ENCODE measurements at places on chromosomes 11 and 22.

DNA sequence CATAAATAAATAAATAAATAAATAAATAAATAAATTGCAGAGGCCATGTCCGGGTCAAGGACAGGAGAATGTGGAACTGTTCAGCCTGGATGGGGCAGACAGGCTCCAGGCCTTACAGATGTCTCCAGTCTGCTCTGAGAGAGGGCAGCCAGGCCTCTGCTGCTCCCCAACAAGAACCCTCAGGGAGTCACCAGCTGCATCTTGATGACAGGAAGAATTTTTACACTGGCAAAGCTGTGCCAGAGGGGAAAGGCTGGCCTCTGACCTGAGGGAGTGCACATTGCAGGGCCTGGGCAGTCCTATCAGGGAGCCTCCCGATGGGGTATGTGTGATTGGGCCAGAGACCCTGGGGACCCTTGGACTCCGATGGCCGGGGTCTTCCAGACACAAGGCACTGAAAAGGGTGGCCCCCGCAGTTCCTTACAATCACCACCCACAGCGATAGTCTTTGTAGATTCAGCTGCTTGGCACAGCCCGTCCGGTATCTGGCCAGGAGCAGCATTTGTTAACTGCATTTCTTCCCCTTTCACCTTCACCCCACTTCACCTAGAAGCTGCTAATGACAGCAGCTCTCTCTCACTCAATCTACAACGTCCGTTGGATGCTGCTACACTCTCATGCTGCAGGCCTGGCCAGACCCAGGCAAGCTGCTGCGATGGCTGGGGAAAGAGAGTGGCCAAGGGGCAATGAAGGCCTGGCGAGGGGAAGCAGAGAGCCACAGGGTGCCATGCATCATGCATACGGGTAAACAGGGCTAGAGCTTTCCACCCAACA is 8.1 kb downstream of the MOGAT2 start:
- no peak for DNase-seq

GRCh38 chr11:19766206-19766605 is 53.6 kb downstream of the NAV2 start:
- no peak for DNase-seq

- no peak for DNase-seq
Measured at GRCh38 chr22:26891429-26891828, 234.0 kb downstream of the MIAT start.

DNA sequence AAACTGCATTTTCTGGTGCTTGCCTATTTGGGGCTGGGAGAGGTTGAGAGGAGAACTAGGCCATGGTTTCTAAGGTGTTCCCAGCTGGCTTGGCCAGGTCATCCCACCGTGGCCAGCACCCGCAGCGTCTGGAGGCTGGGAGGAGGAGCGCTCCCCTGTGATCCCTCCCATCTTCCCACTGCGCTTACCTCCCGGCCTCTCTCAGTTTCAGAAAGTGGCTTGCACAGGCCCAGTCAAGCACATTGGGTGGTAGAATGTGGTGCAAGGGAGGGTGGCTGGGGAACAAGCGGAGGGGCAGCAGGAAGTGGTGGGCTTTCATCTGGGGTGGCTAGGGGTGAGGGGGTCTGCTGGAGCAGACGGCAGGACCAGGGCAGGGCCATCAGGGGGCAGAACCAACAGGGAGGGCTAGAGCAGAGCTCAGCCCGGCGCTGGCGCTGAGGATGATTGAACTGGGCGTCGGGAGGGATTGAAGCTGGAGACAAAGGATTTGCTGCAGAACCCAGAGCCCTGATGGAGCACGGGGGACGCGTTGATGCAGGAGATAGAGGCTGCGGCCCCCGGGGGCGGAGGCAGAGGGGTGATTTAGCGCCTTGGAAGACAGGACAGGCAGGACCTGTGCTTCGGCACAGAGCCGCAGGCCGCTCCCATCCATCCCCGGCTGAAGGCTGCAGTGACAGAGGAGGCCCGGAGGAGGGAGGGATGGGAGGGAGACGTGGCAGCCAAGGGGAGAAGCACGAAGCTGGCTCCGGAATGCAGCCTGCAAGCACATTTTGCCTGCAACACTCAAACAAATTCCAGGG is 76.0 kb downstream of the TRIM29 start:
- DNase-seq, result no peak

- DNase-seq, result no peak
Measured at GRCh38 chr11:114082767-114083181, 23.3 kb downstream of the ZBTB16 start.

- DNase-seq, result no peak
Measured at GRCh38 chr11:116605543-116606459, 167.0 kb downstream of the BUD13 start.

- no peak for DNase-seq
Measured at GRCh38 chr22:39958949-39959639, 1.1 kb upstream of the TMA7B start.

DNA sequence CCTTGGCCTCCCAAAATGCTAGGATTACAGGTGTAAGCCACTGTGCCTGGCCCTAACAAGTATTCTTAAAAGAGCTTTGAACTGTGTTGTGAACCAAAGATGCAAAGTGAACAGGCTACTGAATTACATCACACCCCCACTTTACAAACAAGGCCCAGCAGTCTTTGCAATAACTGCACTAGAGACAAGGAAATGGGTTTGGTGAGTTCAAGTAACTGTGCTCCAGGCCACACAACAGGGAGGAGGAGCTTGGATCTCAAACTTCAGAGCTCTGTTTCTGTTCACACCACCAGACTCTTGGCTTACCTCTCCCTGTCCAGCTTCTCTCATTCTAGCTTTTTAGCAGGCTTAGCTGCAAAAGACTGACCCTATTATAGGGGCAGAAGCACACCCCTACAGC is 30.4 kb upstream of the RASL10A start:
- no peak for DNase-seq

GRCh38 chr11:12234221-12234620 is 123.8 kb downstream of the MICAL2 start:
- no peak for DNase-seq

GRCh38 chr11:132033051-132033450 is 662.6 kb downstream of the NTM start:
- DNase-seq, result no peak

DNA sequence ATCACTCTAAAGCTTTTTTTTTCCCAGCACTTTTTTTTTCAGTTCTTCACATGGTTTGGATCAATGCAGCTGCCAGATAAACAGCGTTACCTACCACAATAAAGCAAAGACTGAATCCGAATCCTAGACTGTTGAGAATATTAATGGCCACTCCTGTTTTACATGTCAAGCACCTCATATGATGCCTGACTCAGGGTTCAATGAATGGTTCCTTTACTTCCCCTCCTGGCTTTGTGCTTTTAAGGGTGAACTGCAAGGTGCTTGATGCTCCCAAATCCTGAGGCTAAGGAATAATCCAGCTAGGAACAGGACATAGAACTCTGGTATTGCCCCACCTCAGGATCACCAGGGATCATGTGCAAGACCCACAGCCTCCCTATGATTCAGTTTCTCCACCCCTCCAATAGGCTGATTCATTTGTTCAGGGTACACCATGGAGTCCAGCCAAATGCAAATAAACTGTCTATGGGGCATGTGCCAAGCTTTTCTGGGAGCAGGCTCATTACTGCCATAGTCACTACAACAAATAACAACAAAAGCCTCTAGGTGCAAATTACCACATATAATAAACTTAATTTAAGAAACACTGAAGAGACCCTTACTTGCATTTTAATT is 104.3 kb downstream of the GAB2 start:
- DNase-seq, result no peak

DNA sequence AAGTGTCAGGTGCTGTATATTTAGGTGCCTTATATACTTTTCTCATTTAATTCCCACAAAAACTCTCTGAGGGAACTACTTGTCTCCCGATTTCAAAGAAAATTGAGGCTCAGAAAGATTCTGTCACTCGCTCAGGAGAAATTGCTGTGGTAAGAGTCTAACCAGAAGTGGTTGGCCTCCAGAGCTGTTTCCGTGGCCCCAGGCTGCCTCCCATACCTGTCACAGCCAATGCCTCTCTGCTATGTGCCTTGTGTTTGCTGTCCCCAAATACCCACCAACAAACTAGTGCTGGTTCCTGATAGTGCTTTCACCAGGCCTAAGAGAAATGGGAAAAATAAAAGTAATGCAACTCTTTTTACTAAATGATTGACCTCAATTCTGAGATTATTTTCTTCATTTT is 21.0 kb upstream of the TMEM86A start:
- no peak for DNase-seq

- DNase-seq, result no peak
Measured at GRCh38 chr11:7495882-7496551, 10.7 kb downstream of the OLFML1 start.

GRCh38 chr11:134664447-134665187 is 252.6 kb upstream of the B3GAT1 start:
- no peak for DNase-seq

- DNase-seq, result no peak
Measured at GRCh38 chr11:46381048-46381818, at the start of gene MDK. TSS of gene MDK (plus strand) at chr11:46381669. CDS start at chr11:46382058, 389 bp downstream.

DNA sequence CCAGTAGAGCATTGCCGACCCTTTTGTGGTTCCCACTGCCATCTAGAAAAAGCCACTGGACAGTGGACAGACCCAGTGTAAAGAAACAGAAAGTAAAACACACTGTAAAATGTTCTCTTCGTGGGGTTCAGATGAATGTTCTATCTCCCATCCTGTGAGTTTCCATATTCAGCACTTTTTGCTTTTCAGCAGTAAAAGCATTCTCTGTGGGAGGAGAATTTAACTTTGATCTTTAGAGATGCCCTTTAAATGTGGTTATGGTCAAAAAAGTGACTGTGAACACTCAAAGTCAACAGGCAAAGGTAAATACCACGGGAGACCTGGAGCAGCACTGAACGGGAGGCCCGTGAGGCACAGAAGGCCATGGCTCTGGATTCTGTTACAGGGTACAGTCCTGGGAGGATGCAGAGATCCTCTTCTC is 53.9 kb downstream of the FLI1 start:
- no peak for DNase-seq

DNA sequence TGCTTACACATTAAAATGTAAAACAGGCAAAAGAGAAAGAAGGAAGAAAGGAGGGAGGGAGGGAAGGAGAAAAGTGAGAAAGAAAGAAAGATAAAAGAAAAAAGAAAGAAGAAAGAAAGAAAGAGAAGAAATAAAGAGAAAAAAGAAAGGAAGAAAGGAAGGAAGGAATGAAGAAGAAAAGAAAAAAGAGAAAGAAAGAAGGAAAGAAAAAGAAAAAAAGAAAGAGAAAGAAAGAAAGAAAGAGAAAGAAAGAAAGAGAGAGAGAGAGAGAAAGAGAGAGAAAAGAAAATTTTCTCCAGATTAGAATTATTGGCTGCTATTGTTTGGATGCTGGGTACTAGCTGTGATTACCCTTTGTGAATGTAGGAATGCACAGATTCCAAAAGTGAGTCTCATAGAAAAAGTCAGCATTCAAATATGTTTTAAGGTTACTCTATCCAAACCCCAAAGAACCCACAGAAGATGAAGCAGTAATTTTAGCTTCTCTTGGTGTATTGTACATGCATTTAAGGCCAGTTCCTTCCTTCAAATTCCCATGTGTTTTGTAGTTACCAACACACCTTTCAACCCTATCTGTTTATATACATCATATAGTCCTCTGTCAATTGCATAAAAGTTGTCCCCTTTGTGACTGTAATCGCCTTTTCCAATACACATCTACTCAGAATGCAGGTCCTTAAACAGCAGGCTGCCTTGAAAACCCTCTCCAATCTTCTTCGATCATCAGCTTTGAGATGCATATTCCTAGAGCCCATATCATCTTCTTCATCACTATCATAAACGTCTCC is 789 bp upstream of the FAM111A start:
- DNase-seq, result no peak

- no peak for DNase-seq
Measured at GRCh38 chr11:77470971-77471370, 2.9 kb downstream of the PAK1 start.

DNA sequence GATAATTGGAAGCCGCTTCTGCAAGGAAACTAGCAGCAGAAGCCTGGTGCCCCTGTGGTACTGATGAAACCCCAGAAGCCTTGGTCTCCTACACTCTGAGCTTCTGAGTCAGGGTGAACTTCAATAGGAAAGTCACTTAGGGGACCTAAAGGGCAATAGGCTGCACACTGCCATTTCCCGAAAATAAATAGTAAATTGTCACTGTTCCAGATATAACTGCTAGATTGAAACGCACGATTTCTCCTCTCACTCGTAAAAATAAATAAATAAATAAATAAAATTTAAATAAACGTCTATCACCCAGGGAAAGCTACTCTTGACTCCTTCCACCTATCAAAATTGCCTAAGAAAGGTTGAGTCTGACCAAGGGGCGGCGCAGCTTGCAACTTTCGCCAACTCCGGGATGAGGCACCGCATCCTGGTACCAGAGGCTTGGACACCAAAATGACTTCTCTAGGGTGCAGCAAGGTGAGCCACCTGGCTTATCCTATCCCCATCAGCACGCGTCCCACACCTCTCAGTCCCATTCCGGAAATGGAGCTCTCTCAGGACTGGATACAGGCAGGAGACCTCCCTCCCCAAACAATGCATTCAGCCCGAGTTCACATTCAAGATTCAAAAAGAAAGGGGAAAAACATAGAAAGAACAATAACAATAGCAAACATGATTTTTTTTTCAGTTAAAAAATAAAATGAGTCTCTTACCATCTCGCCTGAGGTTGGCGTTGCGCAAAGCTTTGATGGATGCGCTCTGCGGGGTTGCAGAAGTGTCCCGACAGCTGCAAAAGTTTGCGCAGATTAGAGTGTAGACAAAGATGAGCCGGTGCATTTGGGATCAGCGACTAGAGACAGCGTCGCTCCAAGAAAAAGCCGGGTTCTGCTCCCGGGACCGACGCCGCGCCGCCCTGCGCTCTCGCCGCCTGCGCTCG is 583 bp downstream of the PDGFD start:
- no peak for DNase-seq

GRCh38 chr22:29715240-29715639 is 4.6 kb upstream of the CABP7 start:
- no peak for DNase-seq

DNA sequence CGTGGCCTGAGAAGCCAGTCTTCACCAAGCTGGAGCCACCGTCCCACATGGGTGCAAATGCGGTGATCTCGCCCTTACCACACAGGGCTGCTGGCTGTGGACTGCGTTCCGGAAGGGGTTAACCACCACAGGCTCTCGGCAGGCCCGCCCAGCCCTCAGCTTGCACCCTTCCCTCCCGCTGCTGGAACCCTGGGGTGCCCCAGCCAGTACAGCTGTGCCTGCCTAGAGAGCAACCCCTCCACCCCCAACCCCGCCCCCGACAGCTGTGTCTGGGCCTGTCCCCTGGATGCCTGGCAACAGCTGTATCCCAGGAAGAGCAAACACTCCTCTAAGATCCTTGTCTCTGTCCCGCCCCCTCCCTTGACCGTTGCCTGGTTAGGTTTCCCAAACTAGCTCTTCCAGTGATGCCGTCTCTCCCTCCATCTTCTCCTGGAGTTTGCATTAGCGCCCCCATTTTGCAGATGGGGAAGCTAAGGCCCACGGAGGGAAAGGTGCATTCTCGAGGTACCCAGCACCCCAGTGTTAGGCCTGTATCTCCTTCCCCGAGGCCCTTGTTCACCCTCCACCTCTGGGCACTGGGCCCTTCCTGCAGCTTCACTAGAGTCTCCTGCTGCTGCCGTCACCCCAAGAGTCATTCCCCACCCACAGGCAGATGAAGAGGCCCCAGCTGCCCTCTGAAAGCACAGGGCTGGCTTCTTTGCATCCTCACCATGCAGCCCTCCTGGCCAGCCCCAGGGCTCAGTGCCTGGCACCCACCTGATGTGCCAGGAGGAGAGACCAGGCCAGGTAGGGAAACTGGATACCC is 12.6 kb upstream of the COX8A start:
- no peak for DNase-seq

- peak; percentile 10 for DNase-seq
Measured at GRCh38 chr11:102940714-102941588, 14.6 kb downstream of the MMP13 start.
